ENCODE measurements at places on chromosomes 4 and X.

GRCh38 chr4:147597561-147597960 lies 19.6 kb upstream of the TMEM184C start:
- no peak for DNase-seq

DNA sequence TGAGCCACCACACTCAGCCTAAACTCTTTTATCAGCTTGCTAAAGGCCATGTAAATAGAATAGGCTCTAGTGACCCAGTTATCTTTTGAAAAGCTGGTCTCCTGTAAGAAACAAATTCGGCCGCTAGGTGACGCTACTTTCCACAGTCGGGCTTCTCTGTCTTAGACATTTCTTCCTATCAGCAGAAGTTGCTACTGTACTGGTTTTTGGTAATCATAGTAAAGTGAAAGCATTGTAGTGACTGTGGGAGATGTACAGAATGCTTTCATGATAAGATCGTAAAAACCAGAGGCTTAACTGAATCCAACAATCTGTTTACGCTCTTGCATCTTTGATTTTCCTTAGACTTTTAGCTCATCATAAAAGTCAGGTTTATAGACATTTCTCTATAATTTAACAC lies 82.6 kb downstream of the GK start:
- peak; percentile 52 for DNase-seq

- no peak for DNase-seq
Measured at GRCh38 chrX:57906790-57907189, 3.5 kb downstream of the ZXDA start.

DNA sequence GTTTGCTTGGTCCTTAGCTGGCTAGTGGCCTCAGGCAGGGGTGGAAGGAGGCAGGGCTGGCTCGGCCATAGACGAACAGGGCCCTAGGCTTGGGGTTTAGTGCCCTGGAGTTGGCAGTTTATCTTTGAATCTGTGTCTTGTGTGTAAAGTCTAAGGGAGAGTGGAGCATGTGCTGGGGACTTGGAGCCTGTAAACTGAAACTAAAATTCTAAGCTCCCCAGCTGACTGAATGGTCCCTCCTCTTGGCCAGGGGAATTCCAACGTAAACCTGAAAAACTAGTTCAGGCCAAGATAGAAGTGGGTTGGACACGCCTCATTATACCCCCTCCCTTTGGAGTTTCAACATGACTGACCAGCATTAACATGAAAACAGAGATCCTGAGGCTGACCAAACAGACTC lies 46.1 kb upstream of the GPR78 start:
- peak; percentile 81 for DNase-seq

DNA sequence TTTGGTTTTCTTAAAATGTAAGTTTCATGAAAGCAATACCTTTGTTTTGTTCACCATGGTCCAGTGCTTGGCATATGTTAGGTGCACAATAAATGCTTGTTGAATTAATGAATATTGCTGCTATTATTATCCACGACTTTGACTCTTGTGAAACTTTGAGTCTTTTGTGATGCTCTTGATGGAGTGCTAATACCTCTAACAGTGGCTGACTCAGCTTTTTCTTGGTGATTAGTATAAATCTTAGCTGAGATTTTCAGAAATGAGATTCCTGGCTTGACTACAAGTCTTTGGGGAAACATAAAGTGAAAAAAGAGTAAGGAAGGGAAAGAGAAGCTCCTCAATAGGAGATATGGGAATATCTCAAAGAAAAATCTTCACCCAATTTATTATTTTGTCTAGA lies 375.2 kb upstream of the RPS6KA3 start:
- DNase-seq: no peak

- DNase-seq: no peak
Measured at GRCh38 chr4:177308847-177309521, 690 bp upstream of the NEIL3 start.

- DNase-seq: peak; percentile 1
Measured at GRCh38 chrX:152817078-152817764, 13.3 kb downstream of the CETN2 start.

DNA sequence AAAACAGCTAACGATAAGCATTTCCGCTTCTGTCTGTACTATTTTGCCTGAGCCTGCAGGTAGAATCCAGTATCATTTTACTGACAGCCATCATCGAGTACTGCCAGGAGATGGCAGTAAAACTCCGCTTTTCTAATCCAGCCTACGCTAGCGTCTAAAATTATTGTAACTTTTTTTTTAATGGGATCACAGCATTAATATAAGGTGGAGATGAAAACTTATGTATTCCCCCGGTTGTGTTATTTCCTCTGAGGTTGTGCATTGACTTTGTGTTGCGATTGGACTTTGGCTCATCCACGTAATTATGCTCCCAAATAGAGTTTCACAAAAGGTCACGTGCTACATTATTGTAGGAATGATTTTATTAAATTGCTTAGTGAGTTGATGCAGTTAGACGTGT lies 248.1 kb downstream of the C4orf33 start:
- peak; percentile 61 for DNase-seq

GRCh38 chr4:90060039-90060438 lies 67.2 kb upstream of the CCSER1 start:
- no peak for DNase-seq

GRCh38 chr4:15423285-15423711 lies 4.5 kb upstream of the C1QTNF7 start:
- DNase-seq: no peak

DNA sequence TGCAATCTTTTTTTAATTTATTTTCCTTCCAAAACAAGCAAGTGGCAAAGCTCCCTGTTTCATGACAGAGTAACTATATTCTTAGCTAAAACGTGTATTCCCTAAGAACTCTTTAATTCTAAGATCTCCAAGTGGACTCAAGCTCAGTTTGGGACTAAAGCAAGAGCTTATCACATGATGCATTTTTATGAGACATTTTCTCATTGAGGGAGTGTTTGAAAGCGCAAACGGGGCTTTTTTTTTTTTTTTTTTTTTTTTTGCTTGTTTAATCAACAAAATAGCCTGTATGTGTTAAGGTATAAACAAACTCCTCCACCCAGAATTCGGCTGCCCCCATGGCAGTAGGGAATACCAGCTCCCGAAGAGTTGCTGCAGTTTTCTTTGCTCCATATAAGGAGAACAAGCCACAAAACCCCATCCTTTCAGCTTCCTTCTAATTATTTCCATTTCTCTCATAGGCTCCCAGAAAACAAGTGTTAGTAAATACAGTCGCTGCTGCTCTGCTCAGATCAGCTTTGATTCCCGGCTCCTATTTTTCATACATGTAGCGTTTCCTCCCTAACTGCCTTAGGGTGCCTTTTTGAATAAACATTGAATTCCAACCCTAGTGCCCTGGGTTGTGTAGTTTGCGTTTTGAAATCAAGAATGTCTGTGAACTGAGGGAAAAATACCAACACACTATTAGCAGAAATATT lies 669 bp upstream of the PPARGC1A start:
- DNase-seq: no peak

GRCh38 chrX:69229436-69229835 lies 64.2 kb upstream of the PJA1 start:
- DNase-seq: peak; percentile 39

DNA sequence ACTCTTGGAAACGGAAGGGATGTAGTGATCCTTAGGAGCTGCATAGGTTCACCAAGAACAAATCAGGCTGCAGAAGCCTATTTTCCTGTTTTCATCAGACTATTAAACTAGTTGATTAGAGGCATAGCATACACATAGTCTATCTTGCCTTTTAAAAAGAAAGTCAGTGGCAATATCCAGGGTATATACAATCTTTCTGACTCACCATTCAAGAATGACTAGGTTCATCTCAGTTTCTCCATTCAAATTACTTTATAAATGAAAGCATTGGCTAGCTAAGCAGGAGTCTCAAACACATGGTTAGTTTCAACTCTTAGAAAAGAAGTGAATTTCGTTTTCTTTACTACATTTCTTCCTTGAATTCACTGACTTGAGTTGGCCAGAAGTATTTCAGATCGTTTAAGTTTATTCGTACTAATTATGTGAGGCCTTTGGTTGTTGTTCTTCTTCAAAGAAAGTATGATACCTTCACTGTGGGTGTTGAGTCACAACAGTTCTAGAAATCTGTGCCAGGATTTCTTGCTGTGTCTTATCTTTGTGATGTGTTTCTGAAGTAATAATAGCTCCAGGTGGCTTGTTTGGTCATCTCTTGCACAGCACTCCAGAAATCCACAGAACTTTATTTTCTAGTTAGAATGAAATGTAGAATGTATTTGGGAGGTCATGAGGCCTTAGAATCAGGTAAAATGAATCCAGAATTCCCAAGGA lies 88.2 kb downstream of the AWAT2 start:
- DNase-seq: no peak

- DNase-seq: peak; percentile 46
Measured at GRCh38 chr4:140743194-140743931, 12.8 kb downstream of the TBC1D9 start.

DNA sequence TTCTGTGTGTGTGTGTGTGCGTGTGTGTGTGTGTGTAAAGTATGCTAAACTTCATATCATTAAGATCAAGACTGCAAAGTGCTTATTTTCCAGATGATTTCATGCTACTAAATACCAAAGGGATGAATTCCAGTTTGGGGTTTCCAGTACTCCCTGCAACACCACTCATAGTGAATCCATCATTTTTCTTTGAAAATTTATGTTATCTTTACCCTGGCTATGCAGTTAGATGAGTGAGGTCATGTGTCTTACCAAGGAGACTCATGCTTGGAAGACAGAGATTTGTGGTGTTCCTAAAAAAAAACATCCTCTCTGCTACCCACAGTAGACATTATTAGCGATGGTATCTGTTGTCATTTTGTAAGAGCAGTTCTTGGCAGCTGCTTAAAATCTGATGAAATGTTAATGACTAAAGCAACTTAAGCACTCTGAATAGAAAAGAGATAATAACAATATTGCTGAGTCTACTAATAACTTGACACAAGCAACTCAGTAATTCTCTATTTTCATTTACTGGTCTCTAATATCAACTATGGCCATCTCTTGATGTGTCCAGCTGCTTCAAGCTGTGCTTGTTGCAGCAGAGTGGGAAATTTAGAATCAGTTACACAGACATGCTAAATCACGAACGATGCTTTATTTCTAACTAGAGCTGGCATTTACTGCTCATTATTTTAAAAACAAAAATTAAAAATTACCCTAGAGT lies 1953.0 kb upstream of the IGFBP7 start:
- no peak for DNase-seq

DNA sequence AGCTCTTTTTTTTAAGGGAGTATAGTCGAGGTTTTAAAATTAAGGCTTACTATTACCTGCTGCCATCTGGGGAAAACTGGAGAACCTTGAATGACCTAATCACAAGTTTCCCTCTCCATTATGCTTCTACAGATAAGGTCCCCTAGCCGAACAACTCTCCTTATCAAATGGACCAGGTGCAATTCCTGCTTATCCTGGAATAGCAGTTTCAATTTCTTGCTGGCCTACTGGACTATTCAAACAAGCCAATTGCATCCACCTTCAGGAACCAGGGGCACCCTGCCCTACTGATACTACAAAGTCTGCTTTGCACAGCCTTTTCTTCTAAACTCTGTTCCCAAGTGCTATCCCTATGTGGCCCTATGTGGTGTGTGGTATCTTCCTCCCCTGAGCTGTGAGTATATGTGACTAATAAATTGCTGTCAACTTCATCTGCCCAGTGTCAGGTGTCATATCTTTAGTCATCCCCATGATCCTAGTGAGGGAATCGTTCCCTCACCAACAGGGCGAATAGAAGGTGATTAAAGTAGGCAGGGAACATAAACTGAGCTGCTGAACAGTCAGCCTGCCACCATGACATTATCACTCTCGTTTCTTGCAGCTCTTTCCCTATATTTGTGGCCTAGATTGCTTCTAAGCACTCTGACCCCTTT lies 128.5 kb downstream of the ATG4A start:
- no peak for DNase-seq

DNA sequence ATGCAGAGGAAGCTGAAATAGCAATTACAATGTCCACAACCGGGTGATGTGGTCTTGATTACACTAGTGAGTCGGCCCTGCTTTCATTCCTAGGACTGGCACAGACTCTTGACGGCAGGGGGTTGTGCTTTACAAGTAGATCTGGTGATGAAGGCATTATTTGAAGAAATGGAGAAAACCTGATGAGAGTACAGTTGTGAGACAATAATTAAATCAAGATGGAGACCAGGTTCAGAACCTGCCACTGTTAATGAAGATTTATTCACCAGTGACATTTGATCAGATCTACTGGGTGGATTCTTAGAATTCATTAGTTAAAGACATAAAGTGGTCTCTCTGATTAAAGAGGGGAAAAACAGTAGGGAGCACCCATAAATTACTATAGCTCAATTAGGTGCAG lies 747.2 kb downstream of the STPG2 start:
- no peak for DNase-seq

- peak; percentile 64 for DNase-seq
Measured at GRCh38 chrX:118536687-118537461, 41.3 kb downstream of the DOCK11 start.
